AG09309 (cell line): ENCODE measurements at places on chromosomes 7 and 10.

GRCh38 chr7:24255139-24255538 lies 28.9 kb upstream of the NPY start:
- no peak for DNase-seq

GRCh38 chr10:101066146-101066895 lies 4.5 kb downstream of the KAZALD1 start:
- no peak for DNase-seq

- DNase-seq: no peak
Observed at GRCh38 chr10:112429147-112429546, 17.6 kb downstream of the ZDHHC6 start.

- no peak for DNase-seq
Observed at GRCh38 chr7:150371131-150371995, 2.7 kb downstream of the REPIN1 start.

GRCh38 chr7:132767378-132767777 lies 191.1 kb upstream of the PLXNA4 start:
- no peak for DNase-seq

- DNase-seq: no peak
Observed at GRCh38 chr7:128174386-128174785, 66.7 kb upstream of the LEP start.

- no peak for DNase-seq
Observed at GRCh38 chr10:79241990-79242619, 105.2 kb upstream of the PPIF start.

DNA sequence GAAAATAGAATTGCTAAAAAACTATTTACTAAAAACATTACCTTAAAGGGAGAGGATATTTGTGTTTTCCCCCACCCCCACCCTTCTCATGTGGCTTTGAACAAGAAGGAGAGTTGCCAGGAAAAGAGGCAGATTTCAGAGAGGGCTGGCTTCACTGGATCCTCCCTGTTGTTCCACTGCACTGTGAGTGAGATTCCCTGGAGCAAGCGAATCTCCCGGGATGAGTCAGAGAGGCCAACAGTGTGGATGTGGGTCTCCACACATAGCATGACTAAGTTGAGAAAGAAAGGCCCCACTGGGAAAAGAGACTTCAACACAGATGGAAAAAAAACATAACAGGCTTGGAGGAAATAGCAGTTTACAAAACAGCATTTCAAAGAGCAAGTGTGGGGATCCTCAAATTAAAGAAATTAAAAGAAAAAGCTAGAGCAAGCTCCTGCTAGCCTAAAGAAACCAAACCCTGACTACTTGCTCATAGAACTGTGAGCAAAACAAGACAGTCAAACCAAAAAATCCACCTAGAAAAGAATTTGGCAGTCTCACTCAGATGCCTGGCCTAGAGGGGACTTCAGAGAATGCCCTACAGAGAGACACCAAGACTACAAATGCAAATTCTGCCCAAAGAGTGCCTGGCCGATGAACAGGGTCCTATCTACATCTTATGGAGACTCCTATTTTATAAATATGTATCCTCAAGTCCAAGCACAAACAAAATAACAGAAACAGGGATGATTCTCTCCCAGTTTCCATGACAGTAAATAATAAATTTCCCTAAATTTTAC lies 3.4 kb downstream of the CAV1 start:
- DNase-seq: peak; percentile 80

DNA sequence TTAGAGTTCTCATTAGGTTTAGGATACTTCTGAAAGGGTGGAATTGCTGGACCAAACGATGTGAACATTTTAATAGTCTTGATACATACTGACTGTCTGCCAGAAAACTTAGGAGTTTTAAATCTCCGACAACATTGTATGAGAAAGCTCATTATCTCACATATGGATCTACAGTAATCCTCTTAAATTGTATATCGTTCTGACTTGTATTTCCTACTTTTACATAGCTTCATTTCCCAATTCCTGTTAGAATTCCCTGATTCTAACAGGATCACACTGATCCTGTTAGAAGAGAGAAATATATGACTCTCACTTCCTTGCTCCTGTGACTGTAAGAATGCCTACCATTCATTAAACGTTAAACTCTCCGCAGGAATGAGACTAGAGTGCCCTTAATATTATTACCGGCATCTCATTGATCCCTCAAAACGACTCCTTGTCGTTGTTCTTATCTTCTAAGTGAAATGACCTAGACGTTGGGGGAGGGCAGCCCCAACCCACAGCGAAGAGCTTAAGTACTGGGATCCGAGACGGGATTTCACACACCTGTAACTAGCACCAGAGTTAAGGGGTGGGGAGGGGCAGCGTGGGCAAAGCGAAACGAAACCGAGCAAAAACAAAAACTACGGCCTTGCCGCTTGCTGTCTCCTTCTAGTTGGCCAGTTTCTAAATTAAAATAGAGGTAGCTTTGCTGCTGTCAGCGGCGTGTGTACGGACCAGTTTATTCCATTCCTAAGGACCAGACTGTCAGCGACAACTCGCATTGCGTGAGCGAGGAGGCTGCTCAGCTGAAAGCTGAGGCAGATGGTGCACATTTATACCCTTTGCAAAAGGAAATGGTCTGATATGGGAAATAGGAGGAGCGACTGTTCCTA lies 678 bp upstream of the TMEM106B start:
- DNase-seq: no peak

DNA sequence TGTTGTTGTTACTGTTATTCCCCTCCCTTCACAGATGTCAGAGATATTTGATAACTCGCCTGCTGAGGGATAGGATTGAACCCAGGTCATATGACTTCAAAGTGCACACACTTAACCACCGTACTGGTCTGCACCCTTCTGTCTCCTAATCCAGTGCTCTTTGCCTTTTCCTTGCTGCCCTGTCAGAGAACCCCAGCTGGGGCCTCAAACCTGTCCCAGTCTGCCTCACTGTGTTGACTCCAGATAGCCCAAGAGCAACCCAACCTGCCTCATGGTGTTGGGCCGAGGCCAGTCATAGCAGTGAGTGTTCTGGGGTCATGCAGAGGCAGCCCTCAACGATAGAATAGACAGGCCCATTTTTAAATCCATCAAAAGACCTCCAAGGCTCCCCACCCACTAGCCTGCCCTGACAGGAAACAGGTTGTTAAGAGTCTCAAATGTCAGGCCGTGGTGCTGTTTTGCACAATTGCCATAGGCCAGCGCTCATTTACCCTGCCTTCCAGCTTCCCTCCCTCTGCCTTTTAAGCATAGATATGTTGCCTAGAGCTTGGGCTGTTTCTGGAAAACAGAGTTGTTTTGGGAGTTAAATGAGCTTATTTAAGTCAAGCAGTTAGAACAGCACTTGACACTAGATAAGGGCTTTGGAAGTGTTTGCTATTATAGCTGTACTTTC lies 37.0 kb upstream of the PDCD4 start:
- DNase-seq: no peak

DNA sequence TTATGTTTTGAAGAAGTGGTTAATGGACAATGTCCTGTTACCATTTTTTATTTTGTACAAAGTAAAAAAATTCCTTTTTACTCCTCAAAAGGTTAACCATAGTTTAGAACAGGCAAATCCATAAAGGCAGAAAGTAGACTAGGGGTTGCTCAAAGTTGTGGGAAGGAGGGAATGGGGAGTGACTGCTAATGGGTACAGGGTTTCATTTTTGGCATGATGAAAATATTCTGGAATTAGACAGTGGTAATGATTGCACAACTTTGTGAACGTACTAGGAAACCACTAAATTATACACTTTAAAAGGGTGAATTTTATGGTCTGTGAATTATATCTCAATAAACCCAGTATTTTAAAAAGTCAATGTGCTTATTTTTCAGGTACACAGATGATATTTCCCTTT lies 35.4 kb upstream of the CDK14 start:
- DNase-seq: peak; percentile 75

- no peak for DNase-seq
Observed at GRCh38 chr10:19531324-19531723, 284.9 kb upstream of the PLXDC2 start.

DNA sequence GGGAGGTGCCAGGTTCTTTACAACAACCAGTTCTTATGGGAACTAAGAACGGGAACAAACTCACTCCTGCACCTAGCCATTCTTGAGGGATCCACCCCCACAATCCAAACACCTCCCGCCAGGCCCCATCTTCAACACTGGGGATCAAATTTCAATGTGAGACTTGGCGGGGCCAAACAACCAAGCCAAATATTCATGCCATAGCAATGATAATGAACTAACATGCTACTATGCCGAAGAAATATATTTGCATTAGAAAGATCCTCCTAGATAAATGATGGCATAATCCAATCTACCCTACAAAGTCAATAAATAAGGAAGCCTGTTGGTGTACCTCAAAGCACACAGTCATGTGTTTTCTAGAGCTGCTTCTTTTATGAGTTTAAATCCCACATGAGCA lies 57.6 kb downstream of the CCDC71L start:
- no peak for DNase-seq

DNA sequence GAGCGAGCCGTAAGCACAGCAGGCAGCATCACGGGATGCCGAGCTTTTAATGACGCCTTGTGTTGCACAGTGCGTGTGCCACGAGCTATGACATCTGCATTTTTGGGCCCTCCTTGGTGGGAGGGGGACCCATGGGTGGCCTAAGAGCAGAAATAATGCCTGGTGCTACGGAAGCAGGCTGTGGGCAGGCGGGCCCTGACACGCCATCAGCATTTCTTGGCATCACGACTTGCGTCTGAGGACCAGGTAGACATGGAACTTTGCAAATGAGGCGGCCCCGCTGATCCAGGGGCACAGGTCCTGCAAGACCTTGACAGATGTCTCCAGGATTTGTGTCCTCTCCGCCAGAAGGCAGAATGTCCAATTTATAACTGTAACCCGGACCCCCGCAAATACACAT lies 117.8 kb upstream of the RNF32 start:
- no peak for DNase-seq

- no peak for DNase-seq
Observed at GRCh38 chr7:102284399-102284798, 2.3 kb upstream of the SH2B2 start.

- DNase-seq: no peak
Observed at GRCh38 chr7:19587291-19587690, 121.5 kb downstream of the POLR1F start.

- DNase-seq: no peak
Observed at GRCh38 chr10:34576797-34577196, 238.3 kb downstream of the PARD3 start.

DNA sequence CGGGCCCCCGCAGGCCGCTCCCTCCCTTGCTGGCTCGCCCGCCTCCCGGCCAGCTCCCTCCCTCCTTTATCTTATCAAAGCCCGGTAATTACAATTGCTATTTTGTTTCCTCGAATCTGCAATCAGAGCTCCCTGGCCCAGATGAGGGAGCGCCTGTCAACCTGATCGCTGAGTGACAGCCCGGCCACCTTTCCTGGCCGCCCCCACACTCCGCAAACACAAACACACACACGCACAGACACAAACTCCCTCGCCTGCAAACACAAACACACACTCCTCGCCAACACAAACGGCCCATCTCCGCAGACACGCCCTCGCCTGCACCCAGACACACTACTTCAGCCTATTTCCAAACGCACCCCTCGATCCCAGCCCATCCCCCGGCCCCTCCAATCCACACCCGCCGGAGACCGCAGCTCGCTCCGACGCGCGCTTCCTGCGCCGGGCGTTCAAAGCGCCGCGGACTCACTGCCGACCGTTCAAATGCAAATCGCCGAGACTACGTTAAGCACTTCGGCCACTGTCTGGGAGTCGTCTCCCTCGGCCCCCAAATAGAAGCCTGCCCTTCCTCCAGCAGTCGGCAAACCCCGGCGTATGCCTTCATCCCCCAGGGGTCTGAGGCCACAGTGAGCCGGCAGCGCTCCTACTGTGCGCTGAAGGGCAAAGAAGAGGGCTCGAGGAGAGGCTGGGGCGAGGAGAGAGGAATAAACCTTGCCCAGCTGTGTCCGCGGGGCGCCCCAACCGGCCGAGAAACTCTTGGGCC lies 3.0 kb upstream of the FGF8 start:
- DNase-seq: no peak

GRCh38 chr10:25758041-25758457 lies 176.0 kb upstream of the MYO3A start:
- no peak for DNase-seq

DNA sequence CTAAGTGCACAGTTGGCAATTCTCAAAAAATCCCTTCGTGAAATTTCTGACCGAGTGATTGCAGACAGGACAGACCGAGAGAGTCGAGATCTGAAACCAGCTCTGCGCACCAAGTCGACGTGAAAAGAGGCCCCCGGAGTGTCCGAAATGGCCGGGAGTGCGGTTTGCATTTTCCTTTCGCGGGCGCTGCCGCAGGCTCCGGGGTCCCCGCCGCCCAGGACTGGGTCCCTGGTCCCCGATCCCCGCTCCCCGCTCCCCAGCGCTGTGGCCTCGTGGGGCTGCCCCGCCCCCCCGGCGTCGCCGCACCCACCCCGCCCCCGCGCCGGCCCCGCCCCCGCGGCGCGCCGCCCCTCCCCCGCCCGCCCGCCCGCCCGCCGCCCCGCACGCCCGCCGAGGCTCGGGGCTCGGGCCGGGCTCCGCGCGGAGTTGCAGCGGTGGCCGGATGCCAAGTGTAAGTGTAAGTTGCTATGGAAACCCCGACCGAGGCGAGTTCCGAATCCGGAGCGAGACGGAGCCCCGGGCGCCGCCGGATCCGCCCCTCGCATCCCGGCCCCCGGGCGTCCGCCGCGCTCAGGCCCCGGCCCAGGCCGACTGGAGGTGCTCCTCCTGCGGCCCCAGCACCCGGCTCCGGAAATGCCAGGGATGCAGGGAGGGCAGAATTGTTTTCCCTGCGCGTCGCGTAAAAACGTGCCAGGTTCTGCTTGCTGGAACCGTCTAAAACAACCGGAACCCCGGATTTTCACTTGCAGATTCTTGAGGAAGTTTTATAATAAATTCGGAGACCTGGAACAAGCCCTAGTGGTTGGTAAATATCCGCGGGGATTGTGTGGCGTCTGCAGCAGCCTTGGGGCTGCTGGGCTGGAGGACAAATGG lies 4.6 kb downstream of the BMI1 start:
- DNase-seq: no peak

- no peak for DNase-seq
Observed at GRCh38 chr7:25408012-25408687, 179.9 kb upstream of the NPVF start.

DNA sequence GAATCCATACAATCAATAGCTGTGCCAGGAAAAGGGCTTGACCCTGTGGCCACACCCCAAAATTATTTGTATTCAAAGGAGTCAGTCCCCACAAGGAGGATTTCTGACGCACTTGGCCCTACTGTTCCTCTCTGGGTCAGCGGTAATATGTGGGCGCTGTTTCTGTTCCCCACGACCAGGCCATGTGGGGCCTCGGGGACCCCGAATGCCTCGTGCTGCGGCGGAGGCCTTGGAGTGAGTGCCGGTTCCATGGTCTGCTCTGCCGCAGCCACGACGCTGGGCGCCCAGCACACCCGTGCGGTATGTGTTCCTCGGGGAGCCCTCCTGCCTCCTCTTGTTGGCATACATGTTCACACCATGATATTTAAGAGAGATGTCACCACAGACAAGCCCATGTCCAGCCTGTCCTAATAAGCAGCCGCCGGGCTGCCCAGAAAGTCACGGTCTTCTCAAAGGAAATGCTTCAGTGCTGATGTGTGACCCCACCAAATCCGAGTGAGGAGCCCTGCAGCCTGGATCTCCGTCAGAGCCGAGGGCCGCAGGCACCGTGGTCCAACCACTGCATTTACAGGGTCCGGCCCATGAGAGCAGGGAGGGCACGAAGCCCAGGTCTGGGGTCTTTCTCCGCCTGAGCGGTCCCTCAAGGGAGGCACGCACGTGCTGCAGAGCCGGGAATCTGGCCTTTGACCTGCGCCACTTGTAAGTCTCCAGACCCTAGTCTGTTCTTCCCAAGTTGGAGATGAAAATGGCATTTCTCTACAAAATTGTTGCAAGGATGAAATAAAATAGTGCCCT lies 36.0 kb downstream of the EN2 start:
- no peak for DNase-seq
